ENCODE measurements at places on chromosomes 11 and 22.

DNA sequence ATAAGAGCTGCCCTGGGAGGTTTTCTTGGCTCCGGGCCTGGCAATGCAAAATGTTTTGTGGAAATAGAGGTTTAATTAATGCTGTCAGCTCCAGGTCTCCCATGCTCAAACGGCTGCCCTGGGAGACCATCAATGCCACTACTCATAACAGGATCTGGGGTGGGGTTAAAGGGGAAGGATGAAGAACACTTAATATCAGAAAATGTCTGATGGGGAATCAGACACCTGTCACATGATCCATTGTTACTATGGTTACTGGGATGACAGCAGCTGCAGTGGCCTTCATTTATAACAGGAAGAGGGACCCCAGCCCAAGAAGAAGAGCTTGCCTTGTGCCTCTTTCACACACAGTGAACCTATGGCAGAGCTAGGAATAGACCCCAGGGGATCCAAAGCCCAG is 2.2 kb upstream of the SYT13 start:
- DNase-seq, result no peak

- no peak for DNase-seq
These were observed 2413.8 kb upstream of the RAG2 start for GRCh38 chr11:39011797-39012196.

DNA sequence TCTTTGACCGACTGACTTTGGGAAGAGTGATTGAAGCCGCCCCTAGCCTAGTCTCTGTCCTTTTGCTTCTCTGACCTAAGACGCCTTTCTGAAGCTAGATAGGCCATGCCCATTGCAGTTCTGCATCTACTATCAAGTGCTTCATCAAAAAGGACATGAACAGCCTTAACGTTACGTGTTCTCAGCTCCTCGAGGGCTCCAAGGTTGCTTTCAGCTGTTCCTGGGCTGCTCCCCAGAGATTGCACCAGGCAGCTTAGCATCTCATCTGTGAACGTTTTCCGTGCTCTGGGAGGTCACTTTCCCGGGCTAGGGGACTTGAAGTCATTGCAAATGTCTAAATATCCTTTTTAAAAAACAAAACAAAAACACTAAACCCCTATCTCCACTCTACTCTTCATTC is 13.9 kb downstream of the MICAL2 start:
- DNase-seq, result no peak

- no peak for DNase-seq
These were observed 4.4 kb upstream of the RNF169 start for GRCh38 chr11:74744277-74744676.

DNA sequence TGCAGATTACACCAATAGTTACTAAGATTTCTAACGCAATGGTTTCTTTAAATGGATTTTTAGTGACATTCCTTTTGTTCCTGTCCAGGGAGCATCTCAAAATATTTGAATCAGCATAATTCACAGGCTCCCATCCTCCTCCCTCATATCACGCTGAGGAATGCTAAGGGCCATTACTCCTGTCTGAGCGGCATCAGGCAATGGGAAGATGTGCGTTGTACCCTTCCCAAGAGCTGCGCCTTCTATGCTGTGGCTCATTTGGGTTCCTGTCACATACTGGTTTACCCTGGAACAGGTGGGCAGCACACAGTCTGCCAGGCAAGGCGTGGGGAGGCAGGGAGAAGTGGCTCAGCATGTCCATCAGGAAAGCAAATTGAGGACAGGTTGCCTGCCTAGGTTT is 121.9 kb downstream of the DBX1 start:
- DNase-seq, result no peak

GRCh38 chr11:36354221-36355003 is 58.3 kb downstream of the PRR5L start:
- no peak for DNase-seq

- DNase-seq, result no peak
These were observed 52.1 kb downstream of the LINC01488 start for GRCh38 chr11:69533296-69534165.

GRCh38 chr11:105168457-105168856 is 28.9 kb upstream of the CARD18 start:
- no peak for DNase-seq

DNA sequence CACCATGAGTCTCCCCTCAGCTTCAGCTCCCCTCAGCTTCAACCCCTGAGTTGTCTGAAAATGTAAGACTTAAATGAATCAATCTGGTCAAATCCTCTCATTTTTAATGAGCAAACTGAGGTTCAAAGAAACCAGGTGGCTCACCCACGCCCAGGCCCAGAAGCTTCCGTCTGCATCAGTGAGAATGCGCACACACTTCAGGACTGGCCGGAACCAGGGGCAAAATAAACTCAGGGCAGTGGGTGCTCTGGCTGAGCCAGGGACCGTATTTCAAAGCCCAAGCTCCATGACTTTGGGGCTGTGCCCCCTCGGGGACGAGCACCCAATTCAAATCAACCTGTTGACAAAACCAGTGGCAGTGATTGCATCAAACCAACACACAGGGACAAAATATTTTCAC is 3.1 kb downstream of the SULT4A1 start:
- DNase-seq, result no peak

- no peak for DNase-seq
These were observed 1516.4 kb downstream of the TBC1D22A start for GRCh38 chr22:48278620-48279460.

GRCh38 chr11:78161962-78162371 is 22.5 kb upstream of the ALG8 start:
- DNase-seq, result no peak

DNA sequence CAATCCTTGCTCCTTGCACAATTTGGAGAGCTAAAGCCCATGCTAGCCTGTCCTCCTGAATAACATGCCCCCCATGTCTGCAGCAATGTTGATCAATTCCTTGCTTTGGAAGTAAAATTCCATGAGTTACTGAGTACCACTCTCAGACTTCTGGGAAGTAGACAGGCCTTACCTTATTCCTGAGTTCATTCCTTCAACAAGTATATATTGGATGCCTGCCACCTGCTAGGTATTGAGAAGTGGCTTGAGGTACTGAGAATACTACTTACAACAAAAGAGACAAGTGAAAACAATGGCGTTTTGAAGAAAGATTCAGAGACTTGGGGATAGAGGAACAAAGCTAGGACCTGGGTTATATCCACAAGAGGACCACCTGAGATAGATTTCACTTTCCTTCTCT is 12.4 kb downstream of the PATE2 start:
- no peak for DNase-seq

- no peak for DNase-seq
These were observed 5.3 kb upstream of the OR52B2 start for GRCh38 chr11:6175440-6175839.

- peak; percentile 5 for DNase-seq
These were observed 435.1 kb upstream of the DDI1 start for GRCh38 chr11:103601225-103601846.

DNA sequence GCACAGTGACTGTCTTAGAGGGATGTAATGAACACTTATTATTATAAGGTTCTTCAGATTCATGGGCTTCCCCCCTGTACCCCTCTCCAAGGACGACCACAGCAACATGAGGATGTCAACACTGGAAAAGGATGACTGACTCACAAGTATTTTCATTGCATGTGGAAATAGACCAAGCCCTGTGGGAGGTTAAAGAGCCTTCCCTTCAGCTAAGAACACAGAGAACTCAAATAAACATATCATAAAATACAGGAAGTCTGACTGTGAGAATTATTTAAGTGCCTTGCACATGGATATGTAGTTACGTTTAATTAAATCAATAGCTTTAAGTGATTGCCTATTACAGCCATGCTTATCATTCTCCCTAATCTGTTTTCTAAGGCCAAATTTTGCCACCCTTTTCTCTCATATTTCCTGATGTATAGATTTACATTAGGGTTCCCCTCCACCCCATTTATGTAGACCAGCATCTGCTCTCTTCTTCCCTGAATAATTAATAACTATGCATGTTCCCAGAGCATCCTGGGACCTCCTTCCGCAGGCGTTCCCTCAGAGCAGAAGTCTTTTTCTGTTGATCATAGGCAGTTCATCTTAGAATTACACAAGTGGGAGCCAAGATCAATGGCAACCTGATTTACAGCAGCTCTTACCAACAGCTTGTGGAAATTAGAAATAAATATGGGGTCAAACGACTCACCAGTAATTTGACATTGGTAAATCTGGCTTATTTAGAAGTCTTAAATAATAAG is 226.9 kb downstream of the OPCML start:
- DNase-seq, result no peak

DNA sequence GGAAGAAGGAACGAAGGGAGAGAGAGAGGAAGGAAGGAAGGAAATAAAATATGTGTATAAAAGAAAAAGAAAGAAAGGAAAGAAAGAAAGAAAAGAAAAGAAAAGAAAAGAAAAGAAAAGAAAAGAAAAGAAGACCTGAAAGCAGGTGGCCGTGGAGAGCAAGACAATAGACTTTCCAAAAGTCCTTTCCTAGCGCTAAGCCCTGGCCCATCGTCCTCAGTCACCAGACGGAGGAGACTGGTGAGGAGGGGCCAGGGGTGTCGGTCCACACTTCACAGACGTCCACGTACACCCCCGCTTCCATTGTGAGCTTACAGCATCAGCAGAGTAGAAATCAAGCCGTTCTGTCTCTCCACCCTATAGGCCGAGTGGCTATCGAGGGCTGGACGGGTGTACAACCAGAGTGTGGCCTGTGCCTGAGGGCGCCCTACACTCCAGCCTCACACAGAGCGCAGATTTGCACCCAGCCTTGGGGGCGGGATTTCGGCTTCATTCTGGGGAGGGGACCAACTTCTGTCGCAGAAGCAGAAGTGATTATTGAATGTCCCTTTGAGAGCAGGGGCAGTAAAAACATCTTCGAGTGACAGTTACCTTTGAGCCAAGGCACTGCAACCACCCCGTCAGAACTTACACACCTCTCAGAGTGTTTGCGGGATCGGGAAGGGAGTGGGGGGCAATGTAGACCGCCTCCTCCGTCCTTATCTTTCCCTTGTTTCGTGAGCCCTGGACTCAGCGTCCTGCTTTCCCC is 2.0 kb upstream of the BSX start:
- no peak for DNase-seq

GRCh38 chr11:133239575-133239974 is 292.7 kb downstream of the OPCML start:
- DNase-seq, result no peak

DNA sequence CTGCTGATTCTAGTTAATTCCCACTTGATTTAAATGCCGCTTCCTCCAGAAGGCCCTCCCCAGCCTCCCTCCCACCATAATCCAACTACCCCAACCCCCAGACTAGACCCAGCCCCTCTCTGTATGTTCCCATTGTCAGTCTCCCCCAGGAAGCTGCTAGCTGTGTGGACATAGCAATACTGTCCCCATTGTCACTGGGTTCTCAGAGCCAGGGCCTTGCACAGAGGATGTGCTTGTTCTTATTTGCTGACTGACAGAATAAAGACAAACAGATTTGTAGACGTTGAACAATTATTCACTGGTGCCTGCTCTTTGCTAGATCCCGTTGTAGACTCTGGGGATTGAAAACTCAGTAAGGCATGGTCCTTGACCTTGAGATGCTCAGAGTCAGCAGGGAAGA is 45.7 kb upstream of the NAV2 start:
- DNase-seq, result no peak

GRCh38 chr22:43833286-43834240 is 21.5 kb upstream of the EFCAB6 start:
- no peak for DNase-seq

DNA sequence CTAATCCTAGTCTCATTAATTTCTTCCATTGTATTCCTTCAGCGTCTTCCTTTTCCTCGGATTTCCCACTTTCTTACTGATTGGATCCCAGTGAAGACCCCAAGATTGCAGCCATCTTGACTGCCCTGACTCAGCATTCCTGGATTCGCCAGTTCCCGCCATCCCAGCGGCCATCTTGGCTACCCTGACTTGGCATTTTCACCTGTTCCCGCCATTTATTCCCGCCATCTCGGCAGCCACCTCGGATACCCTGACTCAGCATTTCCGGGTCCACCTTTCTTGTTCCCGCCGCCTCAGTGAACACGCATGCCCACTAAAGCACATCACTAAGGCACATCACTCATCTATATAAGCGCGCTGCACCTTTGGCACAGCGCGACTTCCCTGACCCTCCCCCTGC is 13.8 kb upstream of the OR56A3 start:
- DNase-seq, result no peak

- DNase-seq, result no peak
These were observed 41.5 kb upstream of the CNTN5 start for GRCh38 chr11:98979205-98979604.

GRCh38 chr11:7251836-7252682 is at the start of gene SYT9:
Gene SYT9 (plus strand): TSS chr11:7251904. CDS start chr11:7252187, 283 bp downstream.
- no peak for DNase-seq

- DNase-seq, result no peak
These were observed 91.1 kb downstream of the MYO18B start for GRCh38 chr22:25833091-25833490.

GRCh38 chr11:21825127-21825526 is 367.8 kb upstream of the ANO5 start:
- DNase-seq, result no peak

GRCh38 chr11:117095284-117096161 is 2.7 kb downstream of the SIK3 start:
- no peak for DNase-seq

- no peak for DNase-seq
These were observed 26.6 kb downstream of the PHLDB1 start for GRCh38 chr11:118633979-118634378.

DNA sequence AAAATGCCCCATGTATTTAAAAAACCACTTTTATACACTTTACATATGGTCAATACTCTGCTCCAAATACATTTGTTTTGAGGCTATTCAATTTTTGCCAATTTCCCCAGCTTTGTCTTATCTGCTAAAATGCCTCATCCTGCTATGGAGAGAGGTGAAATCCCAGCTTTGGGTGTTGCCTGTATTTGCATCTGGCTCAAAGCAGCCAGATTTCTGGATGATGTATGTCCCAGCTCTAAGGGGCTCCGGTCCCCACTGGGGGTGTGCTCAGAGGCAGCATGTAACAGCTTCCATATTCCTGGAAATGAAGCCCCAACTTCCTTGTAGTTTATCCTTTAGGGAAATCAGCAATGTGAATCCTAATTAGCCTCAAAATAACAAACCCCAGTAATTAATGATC is 59.5 kb downstream of the WT1 start:
- DNase-seq, result no peak

DNA sequence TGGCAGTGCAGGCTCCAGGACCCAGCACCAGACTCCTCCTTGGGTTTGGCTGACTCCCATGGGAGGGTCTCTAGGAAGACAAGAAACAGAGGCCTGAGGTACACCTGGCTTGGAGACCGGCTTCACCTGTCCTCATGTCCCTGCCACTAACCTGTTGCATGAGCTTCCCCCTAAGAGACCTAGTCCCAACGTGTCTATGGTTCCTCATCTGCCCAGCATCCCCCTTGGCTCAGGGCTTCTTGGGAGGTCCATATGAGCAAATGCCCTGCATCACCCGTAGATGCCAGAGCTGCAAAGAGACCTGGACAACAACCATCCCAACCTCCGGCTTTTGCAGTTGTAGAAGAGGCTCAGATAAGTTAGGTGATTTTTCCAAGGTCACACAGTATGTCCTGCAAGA is 123.5 kb downstream of the BUD13 start:
- DNase-seq, result no peak

DNA sequence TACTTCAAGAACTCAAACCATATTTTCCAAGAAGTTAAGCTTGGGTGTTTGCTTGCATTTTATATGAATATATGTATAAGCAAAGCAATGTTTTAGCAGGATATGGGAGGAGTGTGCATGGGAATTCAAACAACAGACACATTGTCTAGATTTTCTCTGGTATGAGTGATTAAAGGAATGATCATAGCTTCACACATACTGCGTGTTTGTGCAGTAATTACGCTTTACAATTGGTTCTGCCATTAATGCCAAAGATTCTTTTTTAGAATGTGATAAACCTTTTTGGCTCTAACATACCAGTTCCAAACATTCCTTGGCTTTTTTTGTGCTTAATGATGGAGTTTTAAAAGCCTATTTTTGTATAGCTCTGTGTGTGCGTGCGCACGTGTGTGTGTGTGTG is 54.0 kb downstream of the CCDC34 start:
- no peak for DNase-seq

All from SIG-M5 (cell line).